ENCODE measurements at places on chromosomes 16 and 17.

GRCh38 chr16:73743665-73744496 lies 552.7 kb upstream of the PSMD7 start:
- peak; percentile 3 for DNase-seq

DNA sequence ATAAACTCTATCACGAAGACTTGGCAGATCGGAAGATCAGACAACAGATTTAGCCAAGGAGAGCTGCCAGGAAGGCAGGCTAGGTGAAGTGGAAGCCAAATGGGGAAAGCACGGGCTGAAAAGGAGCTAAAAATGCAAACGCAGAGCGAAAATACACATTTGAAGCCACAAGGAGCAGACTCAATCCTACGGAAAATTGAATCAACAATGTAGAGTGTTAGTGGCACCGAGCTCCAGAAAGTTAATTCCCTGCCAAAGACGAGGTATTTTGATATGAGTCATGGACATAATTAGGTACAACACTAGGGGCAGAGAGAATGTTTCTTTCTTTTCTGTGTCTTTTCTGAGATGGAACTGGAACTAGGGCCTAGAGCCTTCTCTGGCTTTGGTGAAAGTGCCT lies 20.7 kb downstream of the GSG1L start:
- no peak for DNase-seq

- DNase-seq = no peak
These were observed 23.3 kb downstream of the LASP1 start for GRCh38 chr17:38893113-38893512.

DNA sequence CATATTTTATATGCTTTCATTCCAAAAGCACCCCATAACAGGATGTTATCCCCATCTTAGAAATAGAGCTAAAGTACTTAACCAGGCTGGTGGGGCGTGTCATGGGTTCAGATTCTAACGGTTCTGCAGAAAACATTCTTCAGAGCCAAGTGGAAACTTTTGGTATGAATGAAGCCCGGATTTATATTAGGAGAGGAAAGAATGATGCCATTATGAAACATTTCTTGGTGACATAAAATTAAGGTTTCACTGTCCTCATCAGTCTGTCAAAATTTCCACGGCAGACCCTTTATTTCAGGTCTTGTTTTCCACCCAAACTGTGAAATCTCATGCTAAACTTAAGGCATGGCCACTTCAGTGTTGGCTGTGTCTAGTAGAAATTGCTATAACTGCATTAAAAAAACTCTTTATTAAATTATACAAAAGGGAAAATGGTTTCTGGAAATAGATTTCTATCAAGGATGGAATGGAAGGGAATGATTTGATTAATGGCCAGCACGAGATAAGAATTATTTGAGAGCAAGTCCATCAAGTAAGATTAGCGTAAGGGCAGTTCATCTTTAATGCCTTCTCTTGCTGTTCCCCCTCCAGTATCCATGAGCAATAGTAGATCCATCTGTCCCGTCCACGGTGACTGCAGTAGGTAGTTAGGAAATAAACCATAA lies 11.7 kb downstream of the PRKCA start:
- no peak for DNase-seq

DNA sequence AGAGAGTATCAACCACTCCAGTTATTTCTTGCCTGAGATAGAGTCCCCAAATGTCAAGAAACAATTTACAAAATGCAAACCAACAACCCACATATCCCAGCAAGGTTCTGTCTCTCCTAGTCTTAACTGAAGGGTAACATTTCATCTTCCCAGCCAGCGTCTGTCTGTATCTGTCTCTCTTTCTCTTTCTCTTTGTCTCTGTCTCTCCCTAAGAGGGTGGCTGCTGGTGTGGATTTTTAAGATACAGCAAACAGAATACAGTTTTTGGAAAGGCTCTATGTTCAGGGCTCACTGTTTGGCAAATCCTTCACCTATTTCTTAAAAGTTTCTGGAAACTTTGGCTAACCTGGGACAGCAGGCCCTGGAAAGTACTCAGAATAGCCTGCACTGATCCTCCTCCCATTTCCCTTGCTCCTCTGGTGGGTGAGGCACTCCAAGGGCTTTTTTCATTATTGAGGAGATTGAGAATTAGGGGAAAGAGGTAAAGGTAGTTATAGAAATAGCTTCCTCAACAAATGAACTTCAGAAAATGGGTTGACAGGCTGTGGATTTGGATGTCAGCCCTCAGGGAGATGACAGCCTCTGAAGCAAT lies 6.2 kb downstream of the HOXB4 start:
- no peak for DNase-seq

- DNase-seq = no peak
These were observed 1.4 kb downstream of the RAPGEFL1 start for GRCh38 chr17:40178660-40179059.

DNA sequence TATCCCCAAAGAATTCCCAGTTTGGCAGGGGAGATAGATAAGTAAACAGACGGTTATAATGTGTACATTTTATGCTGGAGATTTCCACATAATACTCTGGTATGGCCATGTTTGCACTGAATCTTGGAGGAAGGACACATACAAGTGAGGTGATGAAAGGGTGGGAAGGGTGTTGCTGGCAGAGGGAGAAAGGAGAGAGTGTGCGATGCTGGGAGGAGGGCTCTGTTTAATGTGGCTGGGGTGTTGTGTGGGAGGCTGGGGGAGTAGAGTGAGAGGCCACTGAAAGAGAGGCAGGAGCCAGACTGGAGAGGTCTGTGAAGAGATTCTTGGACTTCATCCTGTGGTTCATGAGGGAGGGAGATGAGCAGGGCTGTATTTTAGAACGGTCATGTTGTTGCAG lies 87.6 kb downstream of the SPACA3 start:
- DNase-seq = no peak

GRCh38 chr17:35733366-35733765 lies 1.9 kb downstream of the RASL10B start:
- DNase-seq = no peak

- no peak for DNase-seq
These were observed 8.1 kb downstream of the C16orf54 start for GRCh38 chr16:29737713-29738112.

Data from hematopoietic multipotent progenitor cell treated with erythropoietin and hydrocortisone succinate and interleukin-3 and kit ligand, for 4 days (in vitro differentiated cells).